Forelimb muscle (tissue), 1 donor: ENCODE measurements at places on chromosomes 12 and 14. TPM values are rescaled to one million over a fixed set of nuclear protein-coding genes. Genes with fewer than 3 reads are reported as not detected.

Gene STAC3
- 488 TPM for polyA plus RNA-seq

Gene PAX9
- polyA plus RNA-seq, result 0.43 TPM

Gene GUCY2C
- 0.16 TPM for polyA plus RNA-seq

Gene TCL1B
- polyA plus RNA-seq, result 0.11 TPM

Gene KERA
- 38.1 TPM for polyA plus RNA-seq

Gene GLIPR1L1
- 0.20 TPM for polyA plus RNA-seq

Gene RPS6KL1
- 13.5 TPM for polyA plus RNA-seq

Gene C12orf42
- 2.7 TPM for polyA plus RNA-seq

Gene ZC2HC1C
- 1.4 TPM for polyA plus RNA-seq

Gene TSPAN19
- 0.28 TPM for polyA plus RNA-seq

Gene GPR84
- polyA plus RNA-seq, result 0.15 TPM

Gene ANKS1B
- polyA plus RNA-seq, result 2.3 TPM

Gene APOF
- polyA plus RNA-seq, result not detected

Gene CPNE8
- polyA plus RNA-seq, result 6.4 TPM

Gene PTPRB
- 12.7 TPM for polyA plus RNA-seq

Gene NKX2-8
- not detected for polyA plus RNA-seq

Gene PPFIBP1
- polyA plus RNA-seq, result 28.1 TPM

Gene KLRC4
- polyA plus RNA-seq, result not detected

Gene SERPINA9
- not detected for polyA plus RNA-seq

Gene PLA2G1B
- not detected for polyA plus RNA-seq

Gene ESPL1
- 4.3 TPM for polyA plus RNA-seq

Gene LALBA
- not detected for polyA plus RNA-seq

Gene FGD6
- polyA plus RNA-seq, result 4.1 TPM

Gene KLHDC1
- polyA plus RNA-seq, result 5.1 TPM

Gene SPATA7
- polyA plus RNA-seq, result 12.3 TPM

Gene ACVRL1
- polyA plus RNA-seq, result 44.9 TPM

Gene ABHD12B
- polyA plus RNA-seq, result 1.1 TPM

Gene RHOJ
- polyA plus RNA-seq, result 25.9 TPM

Gene NRXN3
- 0.58 TPM for polyA plus RNA-seq

Gene LRRC10
- polyA plus RNA-seq, result 0.05 TPM

Gene LMO3
- 0.95 TPM for polyA plus RNA-seq

Gene RTN1
- 1.5 TPM for polyA plus RNA-seq

Gene KRT78
- polyA plus RNA-seq, result not detected

Gene KCNC2
- 0.38 TPM for polyA plus RNA-seq

Gene AKAP6
- 64.6 TPM for polyA plus RNA-seq

Gene LMNTD1
- polyA plus RNA-seq, result 0.16 TPM

Gene CCDC77
- polyA plus RNA-seq, result 9.7 TPM

Gene IQSEC3
- 2.9 TPM for polyA plus RNA-seq

Gene TIMELESS
- 11.9 TPM for polyA plus RNA-seq

Gene TTC6
- polyA plus RNA-seq, result 0.06 TPM

Gene PLEKHG7
- 0.13 TPM for polyA plus RNA-seq

Gene HCAR2
- polyA plus RNA-seq, result 0.09 TPM

Gene INHBC
- polyA plus RNA-seq, result 0.25 TPM

Gene PFKM
- 319 TPM for polyA plus RNA-seq

Gene NYNRIN
- polyA plus RNA-seq, result 23.1 TPM

Gene CLEC9A
- polyA plus RNA-seq, result 0.37 TPM

Gene OSBPL8
- polyA plus RNA-seq, result 26.8 TPM

Gene ANKRD33
- 0.10 TPM for polyA plus RNA-seq

Gene PHLDA1
- polyA plus RNA-seq, result 16.0 TPM

Gene COQ6
- 44.7 TPM for polyA plus RNA-seq

Gene PCNX1
- polyA plus RNA-seq, result 23.9 TPM

Gene NTN4
- 43.1 TPM for polyA plus RNA-seq

Gene SMIM41
- polyA plus RNA-seq, result 0.18 TPM

Gene SYCP3
- polyA plus RNA-seq, result 0.46 TPM

Gene EEF1AKMT3
- 6.9 TPM for polyA plus RNA-seq
